ENCODE measurements at places on chromosomes 4 and X.

GRCh38 chr4:71524756-71525155 lies 185.9 kb downstream of the SLC4A4 start:
- DNase-seq, result no peak

GRCh38 chr4:183172881-183173280 lies 73.8 kb downstream of the WWC2 start:
- DNase-seq, result no peak

DNA sequence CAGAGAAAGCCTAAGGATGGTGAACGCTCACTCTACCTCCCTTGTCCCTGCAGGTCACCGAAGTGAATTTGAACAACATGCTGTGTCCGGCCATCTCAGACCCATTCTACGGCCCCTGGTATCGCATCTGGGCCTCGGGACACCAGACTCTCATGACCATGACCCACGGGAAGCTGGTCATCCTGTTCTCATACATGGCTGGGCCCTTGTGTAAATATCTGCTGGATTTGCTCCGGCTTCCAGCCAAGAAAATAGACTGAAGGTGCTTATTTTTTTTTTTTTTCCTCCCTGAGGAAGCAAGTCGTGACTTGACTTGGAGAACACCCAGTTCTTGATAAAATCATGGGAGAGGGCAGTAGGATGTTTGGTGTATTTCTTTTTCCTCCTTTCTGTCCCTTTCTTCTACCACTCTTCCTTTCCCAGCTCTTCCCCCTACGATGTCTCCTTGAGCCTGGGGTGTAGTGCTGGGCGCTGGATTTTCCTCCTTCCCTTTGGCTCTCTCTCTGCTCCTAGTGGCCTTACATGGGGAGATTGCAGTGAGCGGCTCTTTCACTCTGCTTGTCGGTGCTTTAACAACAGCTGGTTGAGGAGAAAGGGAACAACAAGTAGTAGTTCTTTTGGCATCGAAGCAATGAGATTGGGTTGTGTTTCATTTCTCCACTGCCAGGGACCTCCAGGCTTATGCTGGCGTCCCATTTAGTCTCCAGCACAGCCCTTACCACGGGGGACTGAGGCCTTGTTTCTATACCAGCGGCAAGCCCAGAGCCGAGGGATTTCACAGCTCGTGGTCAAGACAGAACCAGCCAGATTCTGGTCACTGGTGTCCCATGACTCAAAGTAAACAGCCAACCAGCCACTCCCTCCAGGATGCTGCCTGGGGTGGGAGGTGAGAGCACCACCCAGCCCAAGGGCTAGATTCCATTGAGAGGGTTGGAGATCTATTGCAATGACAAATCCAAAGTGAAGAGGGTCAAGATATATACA lies 144.4 kb downstream of the AMMECR1 start:
- DNase-seq, result no peak

DNA sequence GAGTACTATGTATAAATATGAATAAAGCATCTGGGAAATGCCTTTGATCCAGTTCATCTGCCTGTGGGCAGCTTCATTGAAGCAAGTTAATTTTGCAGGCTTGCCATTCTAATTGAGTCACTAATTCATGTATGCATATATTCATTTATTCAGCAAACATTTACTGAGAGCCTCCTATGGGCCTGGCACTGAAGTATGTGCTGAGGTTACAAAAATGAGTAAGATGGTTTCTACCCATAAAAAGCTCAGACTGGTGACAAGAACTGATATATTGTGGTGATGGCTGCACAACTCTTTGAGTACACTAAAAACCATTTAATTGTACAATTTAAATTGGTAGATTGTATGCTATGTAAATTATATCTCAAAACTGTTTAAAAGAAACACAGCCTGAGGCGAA lies 1.1 kb upstream of the MRPL1 start:
- DNase-seq, result peak; percentile 10

DNA sequence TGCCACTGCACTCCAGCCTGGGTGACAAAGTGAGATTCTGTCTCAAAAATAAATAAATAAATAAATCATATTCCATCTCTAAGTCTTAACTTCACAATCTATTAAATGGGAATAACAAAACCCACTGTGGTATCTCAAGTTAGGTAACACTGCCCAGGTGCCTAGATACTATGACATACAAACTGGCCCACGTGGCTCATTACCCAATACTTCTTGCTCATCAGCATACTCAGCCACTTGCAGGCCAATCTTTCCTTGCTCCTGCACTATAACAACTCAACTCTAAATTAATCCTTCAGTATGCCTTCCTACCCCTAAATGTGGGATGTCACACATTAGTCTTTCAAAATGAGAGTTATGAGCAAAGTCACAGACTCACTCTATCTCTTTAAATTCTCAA lies 230.1 kb downstream of the OPHN1 start:
- DNase-seq, result no peak

DNA sequence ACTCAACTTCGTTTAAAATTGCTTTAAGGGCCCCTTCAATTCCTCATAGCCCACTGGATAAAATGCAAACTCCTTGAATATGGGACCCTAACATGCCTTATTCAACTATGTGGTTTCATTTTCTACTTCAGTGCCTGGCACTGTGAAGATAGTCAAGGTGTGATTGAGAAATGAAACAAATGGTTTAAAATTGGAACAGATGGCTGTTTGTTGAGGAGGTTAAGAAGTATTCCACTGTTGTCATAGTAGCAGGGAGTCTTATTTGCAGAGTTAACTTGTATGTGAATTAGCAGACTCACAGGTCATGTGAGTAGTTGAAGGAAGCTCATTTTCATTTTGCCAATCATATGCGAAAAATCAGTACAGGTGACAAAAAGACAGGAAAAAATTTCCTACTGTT lies 593.3 kb downstream of the KCTD8 start:
- DNase-seq, result no peak

DNA sequence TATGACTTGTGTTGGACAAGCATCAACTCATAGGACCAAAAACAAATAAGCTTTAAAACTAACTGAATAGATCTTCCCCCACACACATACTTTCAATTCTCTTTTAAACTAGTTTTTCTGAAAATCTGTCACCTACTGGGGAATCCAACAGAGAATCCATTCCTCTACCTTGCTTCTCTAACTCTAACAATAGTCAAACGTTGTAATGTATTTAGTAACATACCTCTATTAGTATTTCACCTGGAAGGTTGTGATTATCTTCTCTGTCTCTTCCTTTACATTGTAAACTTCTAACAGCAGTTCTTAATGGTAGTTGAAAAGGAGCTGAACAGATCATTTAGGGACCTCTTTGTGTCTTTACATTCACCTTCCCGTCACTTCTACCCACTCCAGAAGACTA lies 337.1 kb upstream of the FAM241A start:
- no peak for DNase-seq

- DNase-seq, result no peak
These were observed 158.3 kb upstream of the SCML1 start for GRCh38 chrX:17579026-17579425.

GRCh38 chr4:79759793-79760192 lies 313.2 kb downstream of the ANTXR2 start:
- DNase-seq, result no peak

DNA sequence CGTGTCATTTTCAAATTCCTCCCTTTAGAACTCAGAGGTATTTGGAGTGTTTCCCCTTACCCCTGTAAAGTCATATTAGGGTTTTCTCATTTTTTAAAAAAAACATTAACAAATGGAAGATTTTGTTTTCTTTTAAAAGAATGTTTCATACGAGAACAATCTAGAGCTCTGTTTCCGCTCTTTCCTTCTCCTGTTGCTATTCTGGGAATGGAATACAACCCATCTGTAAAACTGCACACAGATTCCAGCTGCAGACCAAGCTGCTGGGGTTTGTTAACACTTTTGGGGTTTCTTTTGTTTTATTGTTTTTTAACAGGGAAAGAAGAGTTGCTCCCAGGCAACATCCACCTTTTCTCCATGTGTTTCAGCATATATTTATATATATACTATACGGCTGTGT lies 61.3 kb downstream of the HCCS start:
- DNase-seq, result no peak

DNA sequence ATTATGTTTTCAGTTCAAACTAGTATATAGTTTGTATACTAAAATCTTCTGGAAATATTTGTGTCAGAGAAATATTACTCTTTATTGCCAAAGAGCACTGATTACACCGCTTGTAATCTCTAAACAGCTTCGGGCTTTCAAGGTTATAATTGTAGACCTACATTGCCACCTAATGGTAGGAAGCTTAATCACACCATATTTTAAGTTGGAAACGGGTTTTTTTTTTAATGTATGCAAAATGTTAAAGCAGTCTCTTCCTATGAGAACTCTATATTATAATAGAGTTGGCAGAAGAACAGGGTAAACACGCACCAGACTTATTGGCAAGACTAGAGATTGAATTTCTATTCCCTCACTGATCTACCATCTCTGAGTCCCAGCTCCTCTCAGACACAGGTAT lies 19.5 kb upstream of the NFXL1 start:
- peak; percentile 29 for DNase-seq

GRCh38 chrX:107482046-107482445 lies 32.6 kb downstream of the FRMPD3 start:
- no peak for DNase-seq

DNA sequence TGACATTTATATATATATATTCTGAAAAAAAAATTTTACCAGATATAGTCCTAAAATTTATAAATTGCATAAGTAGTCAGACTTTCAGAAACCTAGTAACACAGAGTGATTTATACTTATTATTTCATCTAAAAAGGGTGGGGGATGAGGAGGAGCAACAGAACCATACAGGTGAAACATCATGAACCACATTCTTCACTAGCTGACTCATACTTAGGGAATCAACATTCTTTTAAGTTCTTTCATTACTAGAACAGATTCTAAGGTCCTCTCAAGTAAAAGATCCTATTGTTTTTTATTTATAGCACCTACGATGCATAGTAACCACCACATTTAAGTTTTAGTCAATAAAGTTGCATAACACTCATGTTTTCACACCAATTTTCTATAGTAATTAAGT lies 166.1 kb downstream of the LRBA start:
- DNase-seq, result no peak

DNA sequence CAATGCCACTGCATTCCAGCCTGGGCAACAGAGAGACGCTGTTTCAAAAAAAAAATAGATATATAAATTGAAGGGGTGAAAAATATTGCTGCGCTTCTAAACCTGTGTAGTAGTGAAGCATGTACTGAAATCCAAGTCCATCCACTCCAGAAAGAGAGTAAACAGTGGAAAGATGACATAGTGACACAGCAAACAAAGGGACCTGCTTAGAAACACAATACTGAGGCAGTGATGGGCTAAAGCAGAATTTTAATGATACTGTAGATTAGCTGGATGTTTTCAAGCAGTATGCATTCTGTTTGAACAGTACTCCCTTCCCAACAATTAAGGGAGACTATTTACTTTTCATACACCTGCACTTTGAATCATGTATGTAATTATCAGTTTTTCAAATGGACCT lies 42.5 kb downstream of the TFDP3 start:
- DNase-seq, result no peak
